Fibroblast of lung (primary cell): ENCODE measurements at places on chromosomes 11 and 22.

DNA sequence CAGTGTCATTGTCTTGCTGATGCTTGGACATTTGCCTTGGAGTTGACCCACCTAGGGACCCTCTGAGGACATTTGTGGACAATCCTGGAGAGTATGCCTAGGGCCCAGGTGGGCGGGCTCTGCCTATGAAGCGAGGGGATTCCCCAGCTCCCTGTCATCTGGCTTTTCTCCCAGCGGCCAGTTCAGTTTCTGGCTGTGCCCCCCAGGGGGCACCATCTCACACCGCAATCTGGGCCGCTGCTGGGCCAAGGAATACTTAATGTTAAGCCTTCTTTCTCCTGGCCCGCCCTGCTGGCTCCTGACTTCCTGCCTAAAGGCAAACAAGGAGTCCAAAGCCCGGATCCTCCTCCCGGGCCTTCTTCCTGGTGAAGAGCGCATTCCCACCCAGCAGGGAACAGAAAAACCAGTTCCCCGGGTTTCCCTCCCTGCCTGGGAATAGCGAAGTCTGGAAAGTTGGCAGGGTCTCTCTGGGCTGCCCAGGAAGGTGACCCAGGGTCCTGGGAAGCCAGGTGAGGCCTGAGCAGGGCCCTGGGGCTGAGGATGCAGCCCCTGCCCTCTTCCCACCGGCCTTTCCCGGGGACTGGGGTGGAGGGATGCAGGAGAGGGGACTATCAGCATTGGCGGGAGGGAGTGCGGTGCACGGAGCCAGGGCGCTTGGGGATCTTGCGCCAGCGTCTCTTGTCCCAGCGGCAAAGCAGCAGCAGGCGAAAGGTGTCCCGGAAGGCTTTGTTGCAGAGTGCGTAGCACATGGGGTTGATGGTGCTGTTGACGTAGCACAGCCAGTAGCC lies 11.9 kb downstream of the CHRM1 start:
- peak; percentile 50 for DNase-seq

GRCh38 chr11:121482231-121483129 lies 29.7 kb upstream of the SORL1-AS1 start:
- no peak for DNase-seq

GRCh38 chr11:75554258-75555022 lies 7.6 kb upstream of the SERPINH1 start:
- DNase-seq: peak; percentile 100

GRCh38 chr11:64650923-64651523 lies 60.0 kb downstream of the SLC22A12 start:
- peak; percentile 14 for DNase-seq

DNA sequence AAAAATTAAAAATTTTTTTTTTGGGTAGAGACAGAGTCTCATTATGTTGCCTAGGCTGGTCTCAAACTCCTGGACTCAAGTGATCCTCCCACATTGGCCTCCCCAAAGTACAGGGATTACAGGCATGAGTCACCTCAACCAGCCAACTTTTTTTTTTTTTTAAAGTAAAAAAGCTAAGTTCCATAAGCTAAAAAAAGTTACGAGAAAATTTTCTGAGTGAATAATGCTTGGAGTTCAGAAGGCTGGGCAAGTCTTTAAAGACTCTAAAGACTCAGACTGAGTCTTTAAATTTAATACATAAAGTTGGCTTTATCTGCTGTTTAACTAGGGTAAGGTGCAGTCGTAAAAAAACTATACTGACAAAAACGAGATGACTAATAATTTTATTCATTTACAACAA lies 5.6 kb downstream of the DDX6 start:
- peak; percentile 39 for DNase-seq

DNA sequence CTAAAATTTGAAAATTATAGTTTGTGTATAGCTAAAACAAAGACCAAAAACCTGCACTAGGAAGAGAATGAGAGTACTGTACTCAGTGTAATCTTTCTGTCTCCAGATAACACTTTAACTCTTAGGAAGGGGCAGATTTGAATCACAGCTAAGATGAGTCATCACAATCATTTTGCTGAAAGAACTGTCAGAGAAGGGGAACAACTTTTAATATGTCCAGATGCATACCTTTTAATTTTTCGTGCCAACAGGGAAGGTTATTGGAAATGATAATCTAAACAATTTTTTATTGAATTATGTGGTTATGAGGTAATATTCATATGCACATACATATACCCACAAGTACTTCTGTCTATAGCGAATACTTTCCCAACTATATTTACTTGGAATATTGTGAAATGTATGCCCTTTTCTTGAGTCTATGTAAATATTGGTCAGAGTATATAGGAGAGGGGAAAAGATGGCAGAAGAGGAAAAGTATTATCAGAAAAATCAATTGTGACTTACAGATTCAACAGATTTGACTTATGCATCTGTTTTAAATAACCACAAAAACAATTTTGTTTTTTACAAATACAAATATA lies 51.1 kb upstream of the MUC15 start:
- DNase-seq: peak; percentile 43

- no peak for DNase-seq
Observed at GRCh38 chr11:79062814-79063762, 377.7 kb downstream of the TENM4 start.

DNA sequence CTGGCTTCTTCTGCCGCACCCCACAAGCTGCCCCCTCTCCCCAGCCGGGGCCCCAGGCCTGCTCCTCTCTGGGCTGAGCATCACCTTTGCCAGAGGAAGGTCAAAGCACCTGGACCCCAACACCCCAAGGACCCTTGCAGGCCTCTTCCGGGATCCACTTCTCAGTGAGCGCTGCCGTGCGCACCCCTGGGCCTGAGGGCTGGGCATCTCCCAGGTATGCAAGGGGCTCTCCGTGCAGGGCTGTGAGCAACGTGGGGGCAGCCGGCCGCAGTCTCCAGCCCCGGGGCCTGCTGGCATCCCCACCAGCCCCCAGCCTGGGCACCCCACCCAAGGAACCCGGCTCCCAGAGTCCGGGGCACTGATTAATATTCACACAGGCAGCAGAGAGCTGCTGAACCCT lies 64.0 kb downstream of the BRD1 start:
- DNase-seq: no peak

GRCh38 chr22:49291781-49292180 lies 535.9 kb downstream of the BRD1 start:
- no peak for DNase-seq

DNA sequence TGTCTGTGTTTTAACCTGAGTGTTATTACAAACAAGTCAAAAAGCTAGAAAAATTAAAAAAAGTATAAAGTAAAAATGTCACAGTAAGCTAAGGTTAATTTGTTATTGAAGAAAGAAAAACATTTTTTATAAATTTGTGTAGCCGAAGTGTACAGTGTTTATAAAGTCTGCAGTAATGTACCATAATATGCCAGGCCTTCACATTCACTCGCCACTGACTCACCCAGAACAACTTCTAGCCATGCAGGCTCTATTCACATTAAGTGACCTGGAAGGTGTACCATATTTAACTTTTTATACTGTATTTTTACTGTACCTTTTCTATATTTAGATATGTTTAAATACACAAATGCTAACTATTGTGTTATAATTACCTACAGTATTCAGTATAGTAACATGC lies 14.7 kb upstream of the FDX1 start:
- no peak for DNase-seq

DNA sequence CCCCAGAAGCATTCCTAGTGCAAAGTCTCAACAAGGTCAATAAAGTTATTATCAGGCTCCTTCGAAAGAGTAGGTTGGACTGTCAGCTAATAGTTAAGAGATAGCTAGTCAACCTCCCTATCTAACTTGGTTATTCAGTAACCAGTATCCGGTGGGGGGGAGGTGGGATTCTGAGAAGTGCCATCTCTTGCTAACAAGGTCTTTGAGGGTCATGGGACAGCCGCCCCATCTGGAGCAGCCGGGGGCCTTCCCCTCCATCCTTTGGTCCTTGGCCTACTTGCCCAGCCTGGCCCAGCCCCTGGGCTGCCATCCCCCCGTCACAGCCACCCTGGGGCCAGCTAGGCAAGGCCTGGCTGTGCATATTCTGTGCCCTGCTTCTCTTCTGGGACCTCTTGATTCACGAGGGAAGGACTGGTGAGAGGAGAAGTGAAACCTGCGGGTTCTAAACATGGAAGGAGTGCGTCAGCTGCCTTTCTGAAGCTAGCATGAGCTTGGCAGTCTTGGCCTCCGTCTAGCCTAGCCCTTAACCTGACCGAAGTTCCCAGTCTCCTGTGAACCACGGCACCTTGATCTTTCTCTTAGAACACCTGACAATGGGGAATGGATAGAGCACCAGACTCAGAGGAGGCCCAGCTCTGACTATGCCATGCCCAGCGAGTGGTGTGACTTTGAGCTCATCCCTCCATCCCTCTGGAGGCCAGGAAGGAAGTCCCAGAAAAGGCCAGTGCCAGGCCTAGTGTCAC lies 9.3 kb downstream of the SLC37A2 start:
- DNase-seq: no peak
